ENCODE measurements at places on chromosomes 1 and 21.

GRCh38 chr1:192070213-192070612 lies 88.0 kb upstream of the RGS18 start:
- no peak for DNase-seq

- no peak for DNase-seq
These were observed 11.4 kb upstream of the GORAB start for GRCh38 chr1:170520601-170521000.

DNA sequence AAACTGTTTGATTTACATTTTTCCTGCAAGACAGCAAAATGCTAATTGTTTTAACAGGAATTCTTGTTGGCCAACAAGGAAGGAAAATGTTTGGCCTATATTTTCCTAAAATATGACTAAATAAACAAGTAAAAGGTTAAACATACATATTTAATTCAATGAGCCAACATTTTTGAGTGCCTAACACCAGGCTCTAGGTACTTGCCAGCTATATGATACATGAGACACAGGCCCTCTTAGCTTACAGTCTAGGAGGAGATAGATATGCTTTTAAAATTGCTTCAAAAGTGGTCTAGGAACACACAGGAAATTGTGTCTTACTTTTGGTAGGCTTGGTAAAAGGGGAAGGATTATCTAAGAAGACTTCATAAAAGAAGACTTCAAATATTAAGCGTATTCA lies 50.9 kb downstream of the PIGK start:
- DNase-seq: no peak

GRCh38 chr1:161440312-161440894 lies 64.9 kb upstream of the FCGR2A start:
- DNase-seq: peak; percentile 93

DNA sequence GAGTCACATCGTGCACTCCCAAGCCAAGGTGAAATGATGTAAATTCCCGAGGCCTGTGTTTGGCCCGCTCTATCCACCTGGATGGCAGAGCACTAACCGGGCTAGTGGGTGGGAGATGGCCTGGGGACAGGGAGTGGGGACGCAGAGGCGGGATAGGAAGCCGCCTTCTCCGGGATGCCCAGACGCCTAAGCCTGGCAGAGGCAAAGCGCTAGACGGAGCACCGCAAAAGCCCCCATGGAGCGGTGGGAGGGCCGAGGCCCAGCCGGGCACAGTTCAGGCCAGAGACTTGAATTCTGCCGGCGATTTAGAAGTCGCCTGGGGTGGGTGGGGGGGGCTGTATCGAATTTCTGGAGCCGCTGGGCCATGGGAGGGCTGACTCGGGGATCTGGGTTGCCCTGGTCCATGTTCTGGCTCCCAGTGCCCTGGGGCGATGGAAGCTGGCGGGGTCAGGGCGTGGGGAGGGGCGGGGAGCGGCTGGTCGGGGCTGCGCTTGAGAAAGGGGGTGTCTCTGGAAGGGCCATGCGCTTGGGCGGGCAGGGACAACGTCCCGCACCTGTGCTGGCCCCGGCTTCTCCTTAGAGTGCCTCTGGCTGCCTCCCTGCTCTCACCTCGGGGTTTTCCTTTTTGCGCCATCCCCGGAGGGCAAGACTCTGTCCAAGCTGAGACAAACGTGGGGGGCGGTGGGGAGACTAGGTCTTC lies 28.0 kb downstream of the KIAA2013 start:
- no peak for DNase-seq

GRCh38 chr1:210076620-210077019 lies 138.6 kb downstream of the SYT14 start:
- DNase-seq: no peak

GRCh38 chr1:99544328-99544727 lies 101.6 kb upstream of the PALMD start:
- DNase-seq: no peak

- no peak for DNase-seq
These were observed 1.4 kb upstream of the SLC19A2 start for GRCh38 chr1:169487133-169487532.

DNA sequence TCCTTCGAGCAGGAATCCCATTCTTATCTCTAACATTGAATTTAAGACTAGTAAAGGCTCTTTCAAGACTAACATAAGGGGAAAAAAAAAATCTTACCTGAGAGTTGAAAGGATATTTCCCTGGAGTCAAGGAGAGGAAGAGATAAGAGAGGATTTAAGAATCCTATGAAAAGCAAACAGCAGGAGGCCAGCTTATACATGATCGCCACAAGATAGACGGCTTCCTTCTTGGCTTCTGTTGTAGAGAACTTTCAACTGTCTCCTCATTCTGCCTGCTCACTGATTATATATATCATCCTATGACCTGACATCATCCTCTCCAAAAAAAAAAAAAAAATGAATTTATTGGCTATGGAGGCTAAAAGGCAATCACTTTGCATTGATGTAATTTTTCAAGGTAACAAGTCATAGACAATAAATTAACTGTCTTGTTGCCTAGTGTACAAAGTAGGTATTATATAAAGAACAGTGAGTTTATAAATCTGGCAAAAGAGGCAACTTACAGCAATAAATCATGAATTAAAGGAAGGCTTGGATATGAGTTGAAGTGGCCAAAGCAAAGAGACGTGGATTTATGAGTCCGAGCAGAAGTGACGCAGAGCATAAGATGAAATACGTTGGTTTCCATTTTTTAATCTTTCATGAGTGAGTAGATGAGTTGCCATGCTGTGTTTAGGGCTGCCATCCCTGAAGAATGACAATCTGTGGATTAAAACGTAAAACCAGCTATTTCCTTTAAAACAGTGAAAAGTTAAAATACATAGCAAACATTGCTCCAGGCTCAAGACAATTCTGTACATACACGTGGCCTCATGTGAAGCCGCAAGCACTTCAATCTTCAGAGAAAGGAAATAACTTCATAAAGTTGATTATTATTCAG lies at the start of gene UTS2:
TSS of gene UTS2 (minus strand) at position 262 of the 880 bp plus-strand sequence. CDS start at position 200, 62 bp downstream.
- no peak for DNase-seq

GRCh38 chr1:77333501-77333900 lies 51.7 kb downstream of the AK5 start:
- DNase-seq: no peak

DNA sequence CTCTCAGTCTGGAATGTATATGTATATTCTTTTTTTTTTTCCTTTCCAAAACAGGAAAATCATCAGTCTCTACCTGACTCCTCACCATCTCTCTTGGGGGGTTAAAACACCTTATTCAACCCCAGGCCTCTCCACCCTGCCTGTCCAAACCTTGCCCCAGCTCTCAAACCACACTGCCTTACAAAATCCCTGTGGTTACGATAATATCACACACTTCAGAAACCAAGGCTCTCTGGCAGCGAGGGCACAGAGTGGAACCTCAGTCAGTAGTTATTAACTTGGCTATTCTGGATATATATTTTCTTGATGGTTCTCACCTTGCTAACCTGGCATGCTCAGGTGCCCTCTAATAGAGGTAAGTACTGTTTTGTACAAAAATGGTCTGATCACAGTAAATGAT lies 24.7 kb downstream of the KIAA0040 start:
- no peak for DNase-seq

Data from D341Med (cell line).